ENCODE measurements at places on chromosomes 4 and X. TPM values are rescaled to one million over a fixed set of nuclear protein-coding genes. Genes with fewer than 3 reads are reported as not detected.
A peak's percentile ranks its signal among the peaks of the same experiment; 100 is the strongest.

DNA sequence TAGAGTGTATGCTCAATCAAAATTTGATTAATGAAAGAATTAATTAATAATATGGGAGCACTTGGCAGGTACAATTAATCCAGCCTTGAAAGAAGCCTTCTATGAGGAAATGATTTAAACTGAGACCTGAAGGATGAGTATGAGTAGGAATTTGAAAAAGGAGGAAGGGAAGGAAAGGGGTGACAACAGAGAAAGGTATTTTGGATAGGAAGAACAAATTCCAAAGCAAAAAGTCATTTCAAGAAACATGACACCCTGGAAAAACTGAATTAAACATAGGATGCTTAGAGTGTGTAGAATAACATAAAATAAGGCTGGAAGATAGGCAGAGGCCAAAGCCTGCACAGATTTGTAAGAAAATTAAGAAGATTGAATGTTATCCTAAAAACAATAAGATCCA is 29.6 kb downstream of the PHOX2B start:
- H3K36me3 ChIP-seq: no peaks in the 10 kb centered on the region
- DNase-seq: no peak
- no peaks in the 10 kb centered on the region for H3K4me1 ChIP-seq

- H3K4me1 ChIP-seq: no peaks in the 10 kb centered on the region
- H3K36me3 ChIP-seq: no peaks in the 10 kb centered on the region
- no peak overlapping the region for H3K27ac ChIP-seq
- H3K27me3 ChIP-seq: no peaks in the 10 kb centered on the region
- no peak for DNase-seq
These were observed 212.8 kb downstream of the AFAP1 start for GRCh38 chr4:7726665-7727413.

DNA sequence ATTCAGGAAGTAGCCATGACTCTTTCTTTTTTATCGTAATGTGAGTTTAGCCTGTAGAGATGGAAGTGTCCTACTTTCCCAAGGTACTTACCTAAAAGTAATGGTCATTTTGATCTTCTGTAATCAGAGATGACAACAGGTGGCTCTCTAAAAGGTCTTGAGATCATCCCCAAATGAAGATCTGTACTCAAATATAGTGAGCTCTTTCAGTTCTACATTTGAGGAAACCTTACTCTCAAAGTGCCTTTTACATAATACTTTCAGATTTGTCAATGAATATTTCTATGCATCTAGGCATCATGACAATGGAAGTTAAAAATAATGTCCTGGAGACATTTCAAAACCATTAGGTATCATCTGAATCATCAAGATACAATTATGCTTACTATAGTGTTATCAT is 17.2 kb upstream of the MND1 start:
- DNase-seq: no peak
- H3K4me1 ChIP-seq: no peaks in the 10 kb centered on the region
- H3K36me3 ChIP-seq: no peaks in the 10 kb centered on the region
- no peak overlapping the region for H3K4me3 ChIP-seq
- H3K27me3 ChIP-seq: no peaks in the 10 kb centered on the region
- no peak overlapping the region for H3K27ac ChIP-seq

DNA sequence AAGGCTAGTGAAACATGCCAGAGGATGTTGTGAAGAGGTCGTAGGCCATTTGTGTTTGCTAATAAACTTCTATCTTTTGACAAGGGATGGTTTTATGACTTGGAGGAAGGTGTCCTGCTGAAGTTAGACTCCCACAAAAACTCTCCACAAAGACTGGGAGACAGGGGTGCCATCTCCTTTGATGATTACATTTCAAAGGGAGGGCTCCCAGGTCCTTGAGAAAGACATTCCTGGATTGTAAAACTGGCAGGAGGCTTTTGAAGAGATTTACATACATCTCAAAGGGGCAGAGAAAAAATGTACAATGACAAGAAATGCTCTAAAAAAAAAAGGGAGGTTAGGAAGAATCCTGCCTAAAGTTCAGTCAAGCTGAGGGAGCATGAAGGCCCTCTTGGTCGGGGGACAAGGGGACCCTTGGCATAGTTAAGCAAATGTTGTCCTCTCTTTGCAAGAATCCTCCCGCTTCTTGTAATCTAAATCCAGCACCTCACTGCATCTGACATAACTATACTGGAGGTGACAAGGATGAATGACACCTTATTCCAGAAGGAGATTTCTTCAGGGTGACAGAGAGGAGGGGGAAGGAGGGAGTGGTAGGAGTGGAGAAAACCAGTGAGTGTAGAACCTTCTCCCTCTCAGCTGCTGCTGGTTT is 41.1 kb upstream of the MGST2 start:
- H3K27me3 ChIP-seq: no peaks in the 10 kb centered on the region
- peaks cover 8% of the 10 kb centered on the region for H3K4me1 ChIP-seq
- H3K27ac ChIP-seq: no peak overlapping the region
- no peak for DNase-seq

GRCh38 chr4:121827853-121828252 is 4.2 kb upstream of the CCNA2 start:
- H3K27me3 ChIP-seq: no peaks in the 10 kb centered on the region
- no peak for DNase-seq
- no peaks in the 10 kb centered on the region for H3K36me3 ChIP-seq
- H3K27ac ChIP-seq: no peak overlapping the region
- H3K4me3 ChIP-seq: no peak overlapping the region

DNA sequence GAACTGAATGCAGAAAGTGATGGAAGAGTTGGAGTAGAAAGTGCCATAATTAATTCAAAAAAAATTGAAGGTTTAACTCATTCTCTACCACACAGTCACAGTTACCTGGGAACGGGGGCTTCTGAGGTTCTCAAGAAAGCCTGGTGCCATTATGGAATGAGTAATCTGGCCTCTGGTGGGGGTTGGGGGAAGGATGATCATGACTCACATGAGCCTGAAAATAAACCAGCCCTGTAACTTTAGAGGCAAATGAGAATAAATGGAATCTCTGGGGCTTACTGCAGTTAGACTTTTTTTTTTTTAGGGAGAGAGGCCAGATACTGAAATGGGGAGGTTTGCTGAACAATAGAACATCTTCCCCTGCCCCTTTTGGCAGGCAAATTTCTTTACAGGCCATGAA is 55.3 kb downstream of the SOD3 start:
- H3K27me3 ChIP-seq: no peaks in the 10 kb centered on the region
- H3K4me1 ChIP-seq: no peaks in the 10 kb centered on the region
- H3K36me3 ChIP-seq: no peaks in the 10 kb centered on the region
- H3K4me3 ChIP-seq: no peak overlapping the region

- H3K27ac ChIP-seq: no peak overlapping the region
- H3K4me3 ChIP-seq: no peak overlapping the region
- no peaks in the 10 kb centered on the region for H3K27me3 ChIP-seq
- no peak for DNase-seq
These were observed 29.9 kb upstream of the PROM1 start for GRCh38 chr4:16113741-16114140.

DNA sequence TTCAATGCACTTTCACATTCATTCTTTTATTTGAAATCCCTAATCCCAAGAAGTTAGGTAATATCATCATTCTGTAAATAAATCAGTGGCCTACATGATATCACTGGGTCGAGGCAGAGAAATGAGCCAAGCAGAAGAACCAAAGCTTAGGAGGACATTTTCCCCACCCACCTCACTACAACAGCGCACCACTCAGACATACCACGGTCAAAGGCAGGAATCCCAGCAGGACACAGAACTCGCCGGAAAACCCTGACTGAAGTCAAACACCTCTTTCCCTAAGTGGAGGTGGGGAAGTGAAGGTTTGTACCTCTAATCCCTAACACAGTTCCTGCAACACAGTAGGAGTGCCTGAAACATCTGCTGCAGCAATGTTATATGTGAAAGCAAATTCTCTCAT is 21.5 kb downstream of the RELL1 start:
- no peak overlapping the region for H3K4me3 ChIP-seq
- H3K27me3 ChIP-seq: no peaks in the 10 kb centered on the region
- peak overlapping the region; percentile 39 for H3K27ac ChIP-seq
- H3K36me3 ChIP-seq: no peaks in the 10 kb centered on the region

The VCX3A gene
- total RNA-seq: not detected

The CENPI gene
- 6.3 TPM for total RNA-seq

The SUPT20HL1 gene
- not detected for total RNA-seq

The DUSP9 gene
- 87.3 TPM for total RNA-seq

The APELA gene
- 1.6 TPM for total RNA-seq

All from hepatocyte (in vitro differentiated cells).